ENCODE measurements at places on chromosomes 7 and 10.

DNA sequence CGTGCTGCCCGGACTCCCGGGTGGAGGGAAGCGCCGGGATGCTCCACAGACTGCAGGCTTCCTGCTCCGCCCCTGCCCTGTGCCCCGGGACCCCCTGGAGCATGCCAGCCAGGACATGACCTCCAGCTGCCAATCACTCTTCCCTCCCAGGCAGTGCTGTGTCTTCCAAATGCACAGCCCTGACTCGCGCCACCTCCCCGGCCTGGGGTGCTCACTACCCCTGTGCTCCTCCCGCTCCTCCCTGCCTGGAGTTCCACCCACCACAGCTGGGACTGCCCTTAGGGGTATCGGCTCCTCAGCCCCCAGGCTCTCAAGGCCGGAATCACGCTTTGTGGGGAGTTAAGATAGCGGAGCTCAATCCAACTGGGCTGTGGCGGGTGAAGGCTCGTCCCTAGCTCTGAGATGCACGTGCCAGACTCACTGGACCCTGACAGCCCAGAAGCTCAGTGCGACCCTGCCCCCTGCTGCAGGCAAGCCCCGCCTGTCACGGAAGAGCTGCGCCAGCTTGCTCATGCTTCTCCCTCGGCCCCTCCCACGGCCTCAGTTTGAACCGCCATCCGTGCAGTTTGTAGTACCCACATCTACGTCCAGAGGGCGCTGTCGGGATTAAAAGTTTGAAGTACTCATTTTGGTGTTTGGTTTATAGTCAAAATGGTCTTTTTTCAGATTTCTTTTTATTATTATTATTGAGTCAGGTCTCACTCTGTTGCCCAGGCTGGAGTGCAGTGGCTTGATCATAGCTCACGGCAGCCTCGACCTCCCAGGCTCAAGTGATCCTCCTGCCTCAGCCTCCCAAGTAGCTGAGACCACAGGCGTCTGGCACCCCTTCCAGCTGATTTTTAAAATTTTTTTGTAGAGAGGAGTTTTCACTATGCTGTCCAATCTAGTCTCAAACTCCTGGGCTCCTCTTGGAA is 142.5 kb upstream of the TCERG1L start:
- peak; percentile 56 for DNase-seq

DNA sequence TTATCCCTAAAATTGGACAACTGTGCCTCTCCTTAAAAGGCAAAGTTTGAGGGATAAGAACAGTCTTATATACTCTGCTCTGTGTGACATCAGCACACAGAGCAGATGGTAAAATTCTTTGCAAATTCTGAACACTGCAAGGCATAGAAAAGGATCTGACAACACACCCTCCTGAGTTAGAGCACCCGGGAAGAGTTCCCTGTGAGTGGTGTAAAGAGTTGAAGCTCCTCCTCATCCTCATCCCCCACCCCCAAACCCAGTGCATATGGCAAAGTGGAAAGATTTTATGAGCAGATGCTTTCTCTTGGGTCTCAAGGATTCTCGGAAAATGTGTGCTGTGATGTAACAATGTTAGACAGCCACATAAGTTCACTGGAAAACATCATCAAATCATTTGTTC is 40.0 kb upstream of the DGKI start:
- no peak for DNase-seq

- no peak for DNase-seq
Observed at GRCh38 chr10:79162861-79163665, 94.3 kb downstream of the ZMIZ1 start.

DNA sequence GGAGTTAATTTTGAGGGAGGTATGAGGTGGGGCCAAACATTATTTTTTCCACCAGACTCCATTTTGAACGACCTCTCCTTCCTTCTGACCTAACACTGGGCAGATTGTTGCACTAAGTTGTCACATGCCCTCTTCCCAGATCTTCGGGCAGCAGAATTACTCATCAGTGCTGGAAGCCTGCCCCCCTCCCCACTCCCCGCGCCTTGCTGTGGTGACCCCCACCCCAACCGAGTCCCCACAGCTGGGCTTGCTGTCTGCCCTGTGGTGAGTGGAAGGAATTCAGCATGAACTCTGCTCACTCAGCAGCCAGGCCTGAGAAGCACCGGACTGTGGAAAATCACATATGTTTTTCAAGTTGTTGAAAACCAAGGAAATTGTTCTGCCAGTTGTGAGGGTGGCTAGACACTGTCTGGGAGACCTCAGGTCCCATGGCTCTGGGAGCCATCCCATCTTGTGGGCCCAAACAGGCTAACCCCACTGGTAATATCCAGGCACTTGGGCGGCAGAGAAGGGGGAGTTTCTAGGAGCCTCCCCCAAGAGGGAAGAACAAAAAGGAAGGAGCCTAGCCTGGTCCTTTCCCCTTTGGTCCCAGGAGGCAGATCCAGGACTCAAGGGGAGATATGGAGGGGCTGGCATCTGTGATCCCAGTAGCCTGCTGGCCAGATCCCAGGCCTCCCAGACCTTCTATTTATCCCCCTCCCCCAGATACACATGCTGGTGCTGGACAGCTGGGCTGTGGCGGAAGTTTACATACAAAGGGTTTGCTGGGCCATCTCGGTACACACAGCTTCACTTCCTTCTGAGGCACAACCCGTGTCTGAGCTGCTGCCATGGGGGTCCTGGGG is 3.5 kb upstream of the AEBP1 start:
- DNase-seq = peak; percentile 28

- no peak for DNase-seq
Observed at GRCh38 chr7:7524121-7524520, 11.6 kb downstream of the COL28A1 start.

GRCh38 chr10:119383174-119383856 is 159.2 kb downstream of the RGS10 start:
- no peak for DNase-seq

DNA sequence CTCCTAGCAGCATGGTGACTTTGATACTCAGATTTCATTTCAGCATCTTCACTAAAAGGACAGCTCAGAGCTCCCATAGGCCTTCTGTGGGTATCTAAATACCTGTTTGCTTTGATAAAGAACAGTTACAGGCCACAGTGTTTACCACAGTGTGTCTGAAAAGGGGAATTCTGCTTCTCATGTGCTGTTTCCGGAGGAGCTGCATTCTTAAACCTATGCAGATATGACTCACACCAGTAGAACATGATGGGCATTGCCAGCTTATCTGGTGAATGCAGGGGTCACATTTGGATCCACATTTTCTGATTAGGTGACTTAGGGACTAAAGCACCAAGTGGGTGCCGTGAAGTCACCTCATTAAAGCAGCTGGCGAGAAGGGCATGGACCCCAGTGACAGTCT is 52.6 kb downstream of the TRRAP start:
- DNase-seq = peak; percentile 38

DNA sequence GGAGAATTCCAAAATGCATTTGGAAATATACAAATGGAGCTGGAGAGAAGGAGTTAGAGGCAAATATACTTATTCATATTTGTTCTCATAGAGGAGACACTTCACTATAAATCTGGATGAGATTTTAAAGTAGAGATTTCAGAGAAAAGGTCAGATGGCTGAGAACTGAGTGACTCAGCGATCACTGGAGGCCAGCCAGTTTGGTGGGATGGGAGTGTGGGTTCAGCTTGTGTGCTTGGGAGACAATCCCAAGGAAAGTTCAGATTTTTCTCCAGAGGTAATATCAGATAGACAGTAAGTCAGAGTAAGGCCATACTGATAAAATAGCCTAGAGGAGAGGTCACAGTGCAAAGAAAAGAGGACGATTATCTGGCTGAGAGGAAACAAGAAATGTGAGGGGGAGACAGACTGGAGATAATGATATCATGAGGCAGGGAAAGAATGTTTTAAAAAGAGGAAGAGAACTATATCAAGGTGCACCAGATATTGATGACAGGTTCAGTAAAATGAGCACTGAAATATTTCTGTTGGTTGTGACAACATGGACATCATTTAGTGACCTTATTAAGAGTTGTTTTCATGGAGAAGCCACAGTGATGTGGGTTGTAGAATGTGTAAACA is 67.0 kb downstream of the MDFIC start:
- DNase-seq = no peak

GRCh38 chr10:80794994-80795393 is 257.3 kb downstream of the SH2D4B start:
- no peak for DNase-seq

GRCh38 chr10:91597197-91597881 is 35.5 kb downstream of the PPP1R3C start:
- DNase-seq = no peak

DNA sequence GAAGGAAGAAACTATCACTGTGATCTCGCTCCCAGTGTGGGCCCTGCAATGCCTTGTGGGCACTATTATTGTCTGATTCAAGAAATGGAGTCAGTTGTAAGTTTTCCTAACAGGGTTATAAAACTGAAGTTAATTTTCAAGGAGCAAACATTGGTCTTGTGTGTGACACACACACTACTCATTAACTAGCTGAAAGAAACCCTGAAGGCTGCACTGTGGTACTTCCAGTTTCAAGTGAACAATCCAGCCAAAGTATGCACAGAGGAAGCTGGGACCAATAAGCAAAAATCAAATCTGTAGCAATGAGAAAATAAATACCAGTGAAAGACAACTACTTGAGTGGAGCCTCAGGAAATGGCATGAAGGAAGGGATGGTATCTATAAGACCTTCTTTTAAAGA is 506.6 kb upstream of the POT1 start:
- no peak for DNase-seq

DNA sequence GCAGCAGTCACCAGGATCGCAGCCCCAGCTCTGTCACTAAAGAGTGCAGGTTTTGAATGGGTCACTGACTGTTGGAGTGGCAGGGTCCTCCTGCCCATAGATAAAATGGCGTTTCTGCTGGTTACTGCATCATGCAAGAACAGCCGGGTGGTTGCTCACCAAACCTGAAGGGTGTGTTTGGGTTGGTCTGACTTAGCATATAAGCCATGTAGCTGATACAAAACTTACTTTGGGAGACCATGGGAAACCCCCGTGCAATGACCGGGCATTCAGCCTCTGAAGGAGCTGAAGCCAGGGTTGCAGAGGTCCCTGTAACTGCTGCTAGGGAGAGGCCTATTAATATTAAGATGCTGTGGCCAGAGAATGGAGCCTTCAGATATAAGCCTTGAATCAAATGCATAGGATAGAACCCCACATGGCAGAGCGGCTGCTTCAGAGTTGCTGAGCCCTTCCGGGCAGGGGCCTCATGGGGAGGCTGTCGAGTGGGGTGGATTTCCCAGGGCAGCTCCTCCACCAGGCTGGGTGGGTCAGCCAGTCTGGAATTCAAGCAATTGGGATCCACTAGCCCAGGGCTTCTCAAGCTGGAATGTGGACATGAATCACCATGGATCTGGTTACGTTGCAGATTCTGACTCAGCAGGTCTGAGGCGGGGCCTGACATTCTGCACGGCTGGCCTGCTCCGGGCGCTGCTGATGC is 70.9 kb upstream of the CTBP2 start:
- no peak for DNase-seq

DNA sequence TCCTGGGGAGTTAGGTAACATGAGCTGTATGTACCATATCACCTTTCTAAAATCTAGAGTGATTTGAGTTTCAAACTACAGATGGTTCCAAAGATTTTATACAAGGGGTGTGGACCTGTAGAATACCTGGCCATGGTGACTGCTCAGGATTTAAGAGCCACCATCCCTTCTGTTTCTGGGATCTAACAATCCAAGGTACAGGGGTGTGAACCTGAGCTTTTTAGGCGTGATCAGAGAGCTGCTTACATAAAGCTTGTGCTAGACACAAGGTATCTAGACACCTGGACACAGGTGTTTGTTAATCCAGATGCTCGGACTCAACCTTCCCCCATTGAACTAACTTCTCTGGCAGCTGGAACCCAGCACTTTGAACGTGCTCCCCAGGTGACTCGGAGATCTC is 516.4 kb downstream of the RPS24 start:
- DNase-seq = no peak

- no peak for DNase-seq
Observed at GRCh38 chr10:44640429-44640828, 255.5 kb upstream of the CXCL12 start.

DNA sequence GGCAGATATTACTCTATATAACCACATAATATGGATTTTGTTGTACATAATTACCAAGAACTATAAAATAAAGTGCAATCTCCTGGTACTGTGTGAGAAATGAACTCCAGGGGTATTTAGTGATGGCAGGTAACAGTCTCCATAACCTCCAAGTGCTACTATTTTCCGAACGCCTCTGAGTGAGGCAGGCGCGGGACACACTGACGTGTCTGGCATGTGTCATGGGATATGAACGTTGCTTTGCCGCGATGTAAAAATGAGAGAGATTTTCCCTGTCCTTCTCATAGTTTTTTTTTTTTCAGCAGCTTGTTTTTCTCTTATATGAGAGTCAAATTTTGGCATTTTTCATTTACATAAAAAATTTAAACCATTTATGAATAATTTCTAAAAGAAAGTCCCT is 3.6 kb downstream of the ADARB2 start:
- DNase-seq = no peak

GRCh38 chr7:33596686-33597085 is 308.7 kb upstream of the BMPER start:
- no peak for DNase-seq

- DNase-seq = no peak
Observed at GRCh38 chr10:132322586-132323048, 9.4 kb upstream of the LRRC27 start.

GRCh38 chr7:37332243-37333016 is 116.2 kb downstream of the ELMO1 start:
- no peak for DNase-seq

DNA sequence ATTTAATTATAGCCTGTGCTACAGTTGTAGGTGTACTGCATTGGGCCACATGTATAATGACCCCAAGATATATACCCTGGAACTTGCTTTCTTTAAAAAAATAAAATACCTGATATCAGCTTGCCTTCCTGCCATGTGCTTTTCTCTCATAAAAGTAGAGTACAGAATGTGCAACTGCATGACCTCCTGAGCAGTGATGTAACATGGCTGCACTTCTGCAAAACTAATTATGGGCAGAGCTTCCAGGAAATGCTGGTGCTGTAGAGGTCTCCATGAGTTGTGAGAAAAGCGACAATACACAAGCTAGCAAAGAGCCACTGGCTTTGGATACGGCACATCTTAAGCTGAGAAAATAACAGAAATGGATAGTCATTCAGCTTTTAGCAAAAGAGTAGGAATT is 6.5 kb upstream of the ERLIN1 start:
- no peak for DNase-seq

GRCh38 chr7:27073076-27073475 is 22.7 kb downstream of the HOXA1 start:
- DNase-seq = no peak

GRCh38 chr10:35640474-35640873 is 1.6 kb downstream of the FZD8 start:
- peak; percentile 68 for DNase-seq

- DNase-seq = no peak
Observed at GRCh38 chr10:71589617-71590551, 129.7 kb downstream of the C10orf105 start.

DNA sequence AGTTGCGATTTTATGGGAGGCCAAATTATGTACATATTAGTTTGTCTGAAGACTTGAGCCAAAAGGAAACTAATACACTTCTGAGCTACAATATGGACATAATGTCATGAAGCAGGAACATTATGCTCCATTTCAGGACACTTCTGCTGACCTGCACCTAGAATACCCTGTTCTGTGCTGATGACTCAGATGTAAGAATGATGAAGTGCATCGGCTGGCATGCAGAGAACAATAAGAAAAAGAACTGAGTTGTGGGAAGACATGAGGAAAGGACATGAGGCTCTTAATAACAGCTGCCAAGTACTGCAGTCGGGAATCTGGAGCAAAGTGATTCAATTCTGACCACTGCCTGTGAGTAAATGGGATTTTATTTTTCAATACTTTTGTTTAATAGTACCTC is 192.9 kb upstream of the VSTM2A start:
- DNase-seq = no peak

- DNase-seq = no peak
Observed at GRCh38 chr7:45410893-45411292, 163.3 kb upstream of the ADCY1 start.

GRCh38 chr10:70162151-70162891 is 8.0 kb downstream of the SAR1A start:
- DNase-seq = no peak

Measured in GM10248 (cell line).